ENCODE measurements at places on chromosomes 11 and 22.

GRCh38 chr11:110894224-110894623 is 182.0 kb upstream of the ARHGAP20 start:
- no peak for DNase-seq

DNA sequence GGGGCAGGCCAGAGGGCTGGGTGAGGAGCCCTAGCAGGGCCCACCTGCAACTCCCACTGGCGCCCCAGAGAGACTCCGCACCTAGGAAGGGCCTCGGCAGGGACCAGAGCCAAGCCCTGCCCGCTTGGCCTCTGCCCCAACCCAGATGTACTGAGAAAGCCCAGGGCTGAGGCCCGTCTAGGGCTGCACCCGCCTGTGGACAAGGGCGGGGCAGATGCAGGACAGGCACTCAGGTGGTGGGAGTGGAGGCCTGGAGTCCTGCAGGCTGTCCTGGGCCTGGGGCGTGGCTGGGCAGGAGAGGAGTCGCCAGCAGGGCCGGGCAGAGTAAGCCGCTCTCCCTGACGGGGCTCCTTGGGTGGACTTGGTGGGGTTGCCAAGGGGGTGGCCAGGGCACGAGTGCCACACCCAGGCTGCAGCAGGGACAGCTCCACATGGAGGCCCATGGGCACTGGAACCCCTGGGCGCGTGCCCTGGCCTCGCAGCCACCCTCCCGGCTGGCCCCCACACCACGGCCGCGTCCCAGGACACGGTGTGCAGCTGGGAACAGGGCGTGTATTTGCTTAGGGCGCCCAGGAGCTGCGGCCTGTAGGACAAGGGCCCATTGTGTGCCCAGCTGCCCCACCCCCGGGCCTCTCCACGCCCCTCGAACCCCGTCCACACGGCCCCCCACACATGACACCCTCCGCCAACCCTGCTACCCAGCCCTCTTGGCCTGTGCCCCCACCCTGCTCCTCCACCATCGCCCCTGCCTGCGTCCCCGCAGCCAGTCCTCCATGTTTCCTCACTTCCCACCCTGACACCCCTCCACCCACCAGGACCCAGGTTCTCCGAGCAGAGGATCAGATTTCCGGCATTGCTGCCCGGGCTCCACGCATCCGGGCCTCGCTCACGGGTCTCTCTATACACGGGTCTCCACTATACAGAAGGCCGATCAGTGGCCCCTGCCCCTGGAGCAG is 11.3 kb upstream of the PIM3 start:
- DNase-seq, result no peak

GRCh38 chr22:46140989-46141928 is 9.1 kb upstream of the PPARA start:
- no peak for DNase-seq

GRCh38 chr22:30327864-30328345 is 1.2 kb upstream of the TBC1D10A start:
- no peak for DNase-seq

DNA sequence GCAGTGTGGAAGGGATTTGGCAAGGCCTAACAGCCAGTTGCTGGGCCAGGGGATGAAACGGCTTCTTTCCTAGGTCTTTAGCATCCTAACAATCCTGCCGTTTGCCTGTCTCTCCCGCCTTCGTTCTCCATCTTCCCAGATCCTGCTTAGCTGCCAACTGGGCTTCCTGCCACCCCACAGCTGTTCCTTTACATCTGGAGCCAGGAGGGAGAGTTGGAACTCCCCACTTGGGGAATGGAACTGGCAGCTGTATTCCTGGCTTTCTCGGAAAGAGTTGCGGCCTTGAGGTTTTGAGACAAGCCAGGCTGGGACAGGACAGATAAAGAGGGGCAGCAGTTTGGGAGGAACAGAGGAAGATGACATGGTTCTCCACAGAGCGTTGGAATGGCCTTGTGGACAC is 59.6 kb downstream of the ST3GAL4 start:
- DNase-seq, result no peak

DNA sequence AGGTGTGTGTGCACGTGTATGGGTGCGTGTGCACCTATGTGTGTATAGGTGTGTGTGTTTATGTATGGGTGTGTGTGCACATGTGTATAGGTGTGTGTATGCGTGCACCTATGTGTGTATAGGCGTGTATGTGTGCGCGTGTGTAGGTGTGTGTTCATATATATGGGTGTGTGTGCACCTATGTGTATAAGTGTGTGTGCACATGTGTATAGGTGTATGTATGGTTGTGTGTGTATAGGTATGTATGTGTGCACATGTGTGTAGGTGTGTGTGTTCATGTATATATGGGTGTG is 26.9 kb downstream of the KCNQ1 start:
- no peak for DNase-seq

- DNase-seq, result no peak
These were observed 252.6 kb downstream of the GUCY1A2 start for GRCh38 chr11:106765469-106766258.

GRCh38 chr11:46234311-46234710 is 43.2 kb upstream of the CREB3L1 start:
- DNase-seq, result no peak

DNA sequence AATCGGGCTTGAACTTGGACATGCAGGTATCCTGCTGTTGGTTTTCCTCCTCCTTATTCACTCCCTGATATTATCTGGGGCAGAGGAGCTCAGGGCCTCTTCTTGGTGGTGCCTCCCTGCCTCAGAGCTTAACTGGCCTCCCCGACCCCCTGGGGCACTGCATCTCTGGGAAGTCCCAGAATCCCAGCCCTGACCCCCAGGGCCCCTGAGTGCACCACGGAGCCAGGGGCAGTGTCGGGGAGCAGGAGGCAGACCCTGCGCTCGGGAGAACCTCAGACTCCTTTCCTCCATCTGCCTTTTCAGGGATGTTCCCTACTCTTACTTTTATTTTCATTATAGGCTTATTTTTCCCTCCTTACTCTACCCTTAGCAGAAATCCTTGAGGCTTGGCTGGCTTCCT is 537.0 kb downstream of the BRD1 start:
- no peak for DNase-seq

DNA sequence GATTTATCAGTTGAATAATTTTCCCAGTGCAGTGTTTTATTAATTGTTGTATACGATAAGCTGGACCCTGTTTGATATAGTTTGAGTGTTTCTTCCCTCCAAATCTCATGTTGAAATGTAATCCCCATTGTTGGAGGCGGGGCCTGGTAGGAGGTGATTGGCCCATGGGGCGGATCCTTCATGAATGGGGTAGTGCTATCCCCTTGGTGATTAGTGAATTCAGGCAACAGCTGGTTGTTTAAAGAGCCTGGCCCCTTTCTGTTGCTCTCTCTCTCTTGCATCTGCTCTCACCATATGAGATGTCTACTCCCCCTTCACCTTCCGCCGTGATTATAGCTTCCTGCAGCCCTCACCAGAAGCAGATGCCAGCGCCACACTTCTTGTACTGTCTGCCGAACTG is 1.5 kb downstream of the OR5A1 start:
- no peak for DNase-seq

DNA sequence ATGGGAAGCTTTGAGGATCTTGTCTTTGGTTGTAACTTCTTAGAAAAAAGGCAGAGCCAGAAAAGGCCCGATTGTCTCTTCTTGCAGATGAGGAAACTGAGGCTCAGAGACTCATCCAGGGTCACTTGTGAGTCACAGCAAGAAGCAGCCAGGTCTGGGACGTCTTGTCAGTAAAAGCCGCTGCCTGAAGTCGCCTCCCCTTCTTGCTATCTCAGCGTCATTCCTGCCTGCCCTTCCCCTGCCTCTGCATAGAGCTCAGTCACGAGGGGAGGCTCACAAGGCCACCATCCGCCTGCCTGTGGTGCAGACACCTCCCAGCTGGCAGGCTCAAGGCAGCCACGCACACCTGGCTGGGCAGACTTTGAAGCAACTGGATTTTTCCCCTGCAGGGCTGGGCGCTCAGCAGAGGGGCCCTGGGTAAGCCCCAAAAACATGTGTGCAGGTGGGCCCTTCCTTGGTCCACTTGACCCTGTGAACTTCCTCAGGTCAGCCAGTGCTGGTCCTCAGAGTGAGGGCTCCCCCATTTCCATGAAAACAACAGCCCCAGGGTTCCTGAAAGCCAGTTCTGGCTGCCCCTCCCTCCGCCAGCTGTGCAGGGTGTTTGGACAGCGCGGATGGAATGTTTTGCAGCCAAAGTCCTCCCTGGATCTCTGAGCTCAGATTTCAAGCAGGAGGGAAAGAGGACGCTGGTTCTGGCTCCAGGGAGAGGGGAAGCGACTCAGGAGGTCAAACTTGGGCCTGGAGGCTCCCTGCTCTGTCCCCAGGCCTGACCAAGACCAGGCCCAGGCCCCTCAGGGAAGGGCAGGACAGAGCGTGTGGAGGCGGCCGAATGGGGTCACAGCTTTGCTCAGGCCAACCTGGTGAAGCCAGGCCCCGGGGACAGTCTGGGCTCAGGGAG is 6.0 kb upstream of the RAB3IL1 start:
- DNase-seq, result no peak

GRCh38 chr11:59953463-59954218 is 10.2 kb upstream of the OOSP4A start:
- DNase-seq, result no peak

DNA sequence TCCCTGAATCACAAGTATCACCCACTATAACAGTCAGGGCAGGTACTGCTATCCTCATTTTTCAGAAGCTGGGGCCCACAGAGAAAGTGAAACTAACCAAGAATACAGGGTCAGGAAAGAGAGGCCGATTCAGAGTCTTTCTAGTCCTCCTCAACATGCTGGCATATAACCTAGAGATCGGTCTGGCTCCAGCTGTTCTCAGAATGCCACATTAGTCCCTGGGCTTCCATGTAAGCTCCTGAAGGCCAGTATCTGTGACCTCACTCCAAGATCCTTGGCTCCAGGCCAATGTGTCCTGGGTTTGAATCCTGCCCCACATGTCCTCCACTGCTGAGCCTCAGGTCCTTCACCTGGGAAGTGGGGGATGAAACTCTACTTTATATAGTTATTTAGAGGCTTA is 50.4 kb downstream of the TENM4 start:
- no peak for DNase-seq

All from stimulated activated CD4-positive, alpha-beta T cell treated with anti-CD3 and anti-CD28 coated beads, Interleukin-1b, Interleukin-23, amount 100 ng/mL, for 24 hours (primary cell).